Posterior vena cava (tissue), 2 donors: ENCODE measurements at places on chromosomes 11 and 22.

DNA sequence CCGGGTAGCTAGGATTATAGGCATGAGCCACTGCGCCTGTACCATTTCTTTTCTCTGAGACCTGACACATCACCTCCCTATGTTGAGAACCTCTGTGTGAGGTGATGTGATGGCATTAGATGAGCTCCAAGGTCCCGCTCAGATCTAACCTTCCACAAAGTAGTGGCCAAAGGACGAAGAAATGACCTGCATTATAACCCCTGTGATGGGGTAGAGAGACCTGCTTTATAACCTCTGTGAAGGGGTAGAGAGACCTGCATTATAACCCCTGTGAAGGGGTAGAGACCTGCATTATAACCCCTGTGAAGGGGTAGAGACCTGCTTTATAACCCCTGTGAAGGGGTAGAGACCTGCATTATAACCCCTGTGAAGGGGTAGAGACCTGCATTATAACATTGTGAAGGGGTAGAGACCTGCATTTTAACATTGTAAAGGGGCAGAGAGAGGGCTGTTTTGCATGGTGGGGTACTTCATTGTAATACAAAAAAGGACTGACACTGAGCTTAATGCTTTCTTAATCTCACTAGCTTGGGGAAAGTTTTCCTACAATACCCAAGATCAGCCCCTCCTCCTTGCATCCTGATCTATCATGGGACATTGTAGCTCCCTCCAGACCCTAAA is 8.5 kb downstream of the MIEF1 start:
- no peak for DNase-seq

GRCh38 chr22:33715237-33715985 is 204.9 kb downstream of the LARGE1 start:
- no peak for DNase-seq

GRCh38 chr22:19728271-19728670 is 4.9 kb downstream of the GP1BB start:
- DNase-seq = no peak

- no peak for DNase-seq
Measured at GRCh38 chr11:83302151-83302550, 16.0 kb upstream of the CCDC90B start.

- DNase-seq = no peak
Measured at GRCh38 chr11:128164080-128164741, 423.1 kb downstream of the ETS1 start.

- DNase-seq = no peak
Measured at GRCh38 chr11:132780046-132780445, 752.3 kb downstream of the OPCML start.

DNA sequence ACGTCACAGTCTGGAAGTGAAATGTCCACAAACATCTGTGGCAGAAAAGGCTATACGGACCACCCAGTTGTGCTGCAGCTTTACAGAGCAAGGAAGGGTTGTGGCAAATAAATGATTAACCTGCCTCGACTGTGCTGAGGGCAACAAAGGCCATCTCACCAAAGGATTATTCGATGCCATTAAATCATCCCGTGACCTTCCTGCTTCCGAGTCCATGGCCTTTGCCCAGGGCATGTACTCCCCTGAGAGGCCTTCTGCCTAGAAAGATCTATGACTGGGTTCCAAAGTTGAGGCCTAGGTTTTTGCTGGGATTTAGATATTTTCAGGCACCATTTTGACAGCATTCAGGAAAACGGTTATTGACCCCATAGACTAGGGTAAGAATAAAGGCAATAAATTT is 9.2 kb downstream of the CDPF1 start:
- no peak for DNase-seq

DNA sequence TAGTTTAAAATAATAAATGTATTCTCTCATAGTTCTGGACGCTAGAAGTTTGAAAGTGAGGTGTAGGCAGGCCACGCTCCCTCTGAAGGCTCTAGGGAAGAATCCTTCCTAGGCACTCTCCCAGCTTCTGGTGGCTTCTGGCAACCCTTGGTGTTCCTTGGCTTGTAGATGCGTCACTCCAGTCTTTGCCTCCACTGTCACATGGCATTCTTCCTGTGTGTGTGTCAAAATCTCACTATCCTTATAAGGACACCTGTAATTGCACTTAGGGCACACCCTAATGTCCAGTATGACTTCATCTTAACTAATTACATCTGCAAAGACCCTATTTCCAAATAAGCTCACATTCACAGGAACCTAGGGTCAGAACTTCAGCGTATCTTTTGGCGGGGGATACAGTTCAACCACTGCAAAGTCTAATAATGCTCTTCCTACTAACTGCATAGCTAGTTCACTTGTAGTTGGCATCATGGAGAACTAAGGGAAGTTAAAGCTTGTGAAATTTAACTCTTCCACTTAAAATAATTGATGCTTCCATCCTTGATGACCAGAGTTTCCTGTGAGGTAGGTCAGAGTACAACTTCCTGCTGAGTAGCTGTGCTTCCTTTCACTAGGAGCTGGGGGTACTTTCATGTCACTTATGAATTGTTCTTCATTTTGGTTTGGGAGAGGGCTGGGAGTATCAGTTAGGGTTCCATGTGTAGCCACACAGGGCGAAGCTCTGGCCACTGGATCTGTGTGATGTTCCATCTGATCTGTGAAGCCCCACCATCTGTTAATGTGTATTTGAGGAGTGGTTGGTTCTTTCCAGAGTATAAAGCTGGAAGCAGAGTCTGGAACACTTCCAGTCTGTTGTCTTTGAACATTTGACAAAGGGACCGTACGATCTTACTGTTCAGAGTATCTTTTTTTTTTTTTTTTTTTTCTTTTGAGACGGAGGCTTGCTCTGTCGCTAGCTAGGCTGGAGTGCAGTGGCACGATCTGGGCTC is 10.5 kb downstream of the YWHAH start:
- DNase-seq = peak; percentile 87

GRCh38 chr11:129888451-129888850 is 6.9 kb downstream of the NFRKB start:
- no peak for DNase-seq

- DNase-seq = peak; percentile 77
Measured at GRCh38 chr22:44444341-44445306, 53.4 kb downstream of the RTL6 start.

DNA sequence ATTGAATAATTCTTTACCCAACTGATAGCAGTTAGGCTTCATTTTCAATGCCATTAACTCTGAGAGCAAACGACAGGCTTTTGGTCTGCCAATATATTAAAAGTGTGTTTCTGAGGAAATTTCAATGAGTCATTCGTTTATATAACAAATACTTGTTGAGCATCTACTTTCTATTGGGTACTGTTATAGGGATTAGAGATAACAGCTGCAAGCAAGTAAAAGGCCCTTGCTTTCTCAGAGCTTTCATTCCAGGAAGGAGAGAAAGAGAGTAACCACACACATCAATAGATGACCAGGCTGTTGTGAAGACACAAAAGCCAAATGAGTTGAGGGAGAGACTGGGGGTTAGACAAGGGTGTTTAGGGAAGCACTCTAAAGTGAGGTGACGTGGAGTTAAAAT is 35.7 kb downstream of the CD44 start:
- no peak for DNase-seq

DNA sequence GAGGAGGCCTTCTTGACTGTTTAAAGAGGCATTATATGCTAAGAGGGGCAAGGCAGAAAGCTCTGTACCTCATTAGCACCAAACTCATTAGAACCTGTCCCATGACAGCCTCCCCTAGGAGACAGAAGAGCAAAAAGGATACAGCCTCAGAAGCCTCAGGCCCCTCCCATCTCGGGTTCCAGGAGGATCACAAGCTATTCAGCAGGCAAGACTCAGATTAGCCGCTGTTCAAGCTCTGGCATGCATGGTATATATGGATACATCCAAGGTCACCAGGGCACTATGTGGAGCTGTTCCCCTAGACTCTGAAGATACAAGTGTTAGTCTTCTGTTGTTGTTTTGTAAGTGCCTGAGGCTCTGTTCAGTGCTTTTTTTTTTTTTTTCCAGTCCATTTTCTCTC is 32.1 kb downstream of the ATXN10 start:
- DNase-seq = no peak

DNA sequence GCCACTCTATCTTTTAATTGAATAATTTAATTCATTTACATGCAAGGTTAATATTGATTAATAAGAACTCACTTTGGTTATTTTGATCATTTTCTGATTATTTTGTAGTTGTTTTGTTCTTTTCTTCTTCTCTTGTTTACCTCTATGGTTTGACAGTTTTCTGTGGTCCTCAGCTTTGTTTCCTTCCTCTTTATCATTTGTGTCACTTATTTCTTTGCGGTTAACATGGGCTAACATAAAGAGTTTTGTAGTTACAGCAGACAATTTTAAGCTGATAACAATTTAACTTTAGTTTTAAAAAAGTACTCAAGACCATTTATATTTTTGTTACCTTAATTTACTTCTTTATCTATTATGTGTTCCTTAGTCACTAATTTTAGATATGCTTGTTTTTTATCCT is 1032.8 kb upstream of the RAG2 start:
- DNase-seq = no peak

- DNase-seq = no peak
Measured at GRCh38 chr11:122559734-122560382, 95.7 kb upstream of the UBASH3B start.

- no peak for DNase-seq
Measured at GRCh38 chr22:46654927-46655595, 34.9 kb downstream of the GRAMD4 start.

- DNase-seq = no peak
Measured at GRCh38 chr11:111520560-111520959, 6.0 kb downstream of the HOATZ start.

DNA sequence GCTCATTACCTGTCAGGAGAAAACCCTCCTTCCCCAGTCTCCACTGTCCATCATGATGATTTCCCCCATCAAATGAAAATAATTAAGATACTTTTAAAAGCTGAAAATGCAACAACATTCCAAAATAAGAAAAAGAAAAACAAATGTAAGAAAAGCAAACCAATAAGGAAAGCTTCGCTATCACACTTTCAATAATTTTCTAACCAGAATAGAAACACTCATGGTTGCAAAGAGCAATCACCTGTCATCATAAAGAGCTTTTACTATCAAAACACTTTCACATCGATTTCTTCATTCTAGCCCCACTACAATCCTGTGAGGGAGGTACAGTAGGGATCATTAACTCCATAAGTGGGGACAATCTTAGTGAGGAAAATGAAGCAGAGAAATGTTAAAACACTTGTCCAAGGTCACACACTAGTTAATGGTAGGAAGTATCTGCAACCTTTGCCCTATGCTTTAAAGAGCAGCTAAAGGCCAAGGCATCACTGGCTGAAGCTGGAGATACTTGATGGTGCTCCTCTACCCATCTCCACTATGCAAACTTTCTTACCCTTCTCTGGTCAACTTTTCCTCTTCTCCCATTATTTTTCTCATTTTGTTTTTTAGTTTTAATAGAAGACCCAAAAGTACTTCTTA is 2.6 kb downstream of the RBM4B start:
- DNase-seq = no peak

DNA sequence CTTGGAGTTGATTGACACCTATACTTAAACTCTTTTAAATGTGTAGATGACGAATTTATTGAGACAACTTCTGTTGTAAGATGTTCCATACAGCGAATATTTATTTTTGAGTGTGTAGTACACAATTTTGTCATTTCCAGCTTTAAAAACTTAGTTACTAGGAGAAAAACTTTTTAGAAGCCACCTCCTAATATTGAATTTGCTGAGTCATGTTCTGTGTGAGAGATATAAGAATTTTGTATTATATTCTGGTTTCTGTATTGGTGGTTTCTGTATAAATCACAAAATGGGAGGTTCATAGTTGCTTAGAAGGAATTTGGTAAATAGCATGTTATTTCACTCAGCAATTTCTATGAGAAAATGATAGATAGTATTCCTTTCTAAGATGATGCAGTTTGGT is 171.3 kb downstream of the WNT11 start:
- DNase-seq = no peak

- no peak for DNase-seq
Measured at GRCh38 chr22:28043266-28043665, 124.2 kb upstream of the PITPNB start.

DNA sequence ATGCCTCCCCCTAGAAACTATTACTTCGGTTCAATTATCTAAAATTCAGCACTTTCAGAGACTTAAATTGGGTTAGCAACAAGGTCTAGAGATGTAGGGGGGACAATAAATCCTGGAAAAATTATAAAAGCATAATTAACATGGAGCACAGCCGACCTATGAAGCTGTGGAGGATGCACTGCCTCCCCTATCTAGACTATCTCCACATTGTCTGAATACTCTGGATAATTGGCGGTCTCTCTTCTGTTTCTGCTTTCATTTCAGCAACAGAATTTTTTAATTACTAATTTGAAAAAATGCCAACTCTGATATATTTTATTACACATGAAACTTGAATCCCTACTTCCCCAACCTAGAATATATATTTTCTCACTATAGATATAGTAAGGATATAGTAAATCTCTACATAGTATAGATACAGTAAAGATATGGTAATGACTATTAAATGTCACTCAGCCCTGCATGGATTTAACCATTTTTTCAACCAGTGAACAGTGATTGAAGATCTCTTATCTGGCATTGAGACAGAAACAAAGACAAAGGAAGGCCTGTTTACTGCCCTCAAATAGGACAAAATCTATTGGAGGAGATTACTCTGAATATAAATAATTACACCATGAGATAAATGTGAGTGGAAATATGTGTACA is 157.6 kb downstream of the BLID start:
- DNase-seq = no peak

- peak; percentile 94 for DNase-seq
Measured at GRCh38 chr11:120546312-120547205, 35.0 kb downstream of the GRIK4 start.

GRCh38 chr11:35038211-35038928 is 100.6 kb upstream of the CD44 start:
- no peak for DNase-seq
